NAMALWA (cell line): ENCODE measurements at places on chromosomes 12 and 14.

- peak; percentile 59 for DNase-seq
These were observed 314.3 kb upstream of the OR4E1 start for GRCh38 chr14:21987937-21988336.

DNA sequence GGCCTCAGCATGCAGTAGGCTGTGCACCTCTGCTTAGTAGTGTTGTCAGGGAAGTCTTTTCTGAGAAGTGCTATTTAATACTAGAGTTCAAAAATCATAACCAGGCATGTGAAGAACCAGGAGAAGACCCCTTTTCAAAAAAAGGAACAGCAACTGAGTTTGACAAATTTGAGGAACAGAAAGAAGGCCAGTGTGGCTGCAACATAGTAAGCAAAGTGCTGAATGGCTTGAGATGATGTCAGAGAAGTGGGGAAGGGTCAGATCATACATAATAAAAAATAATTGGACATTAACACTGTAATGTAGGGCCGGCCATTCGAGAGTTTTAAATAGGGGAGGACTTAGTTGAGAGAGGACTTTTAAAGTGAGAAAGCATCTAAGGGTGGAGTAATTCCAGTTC is 11.1 kb upstream of the CNTN1 start:
- no peak for DNase-seq

GRCh38 chr12:61654698-61655097 is 605.5 kb upstream of the USP15 start:
- peak; percentile 44 for DNase-seq

DNA sequence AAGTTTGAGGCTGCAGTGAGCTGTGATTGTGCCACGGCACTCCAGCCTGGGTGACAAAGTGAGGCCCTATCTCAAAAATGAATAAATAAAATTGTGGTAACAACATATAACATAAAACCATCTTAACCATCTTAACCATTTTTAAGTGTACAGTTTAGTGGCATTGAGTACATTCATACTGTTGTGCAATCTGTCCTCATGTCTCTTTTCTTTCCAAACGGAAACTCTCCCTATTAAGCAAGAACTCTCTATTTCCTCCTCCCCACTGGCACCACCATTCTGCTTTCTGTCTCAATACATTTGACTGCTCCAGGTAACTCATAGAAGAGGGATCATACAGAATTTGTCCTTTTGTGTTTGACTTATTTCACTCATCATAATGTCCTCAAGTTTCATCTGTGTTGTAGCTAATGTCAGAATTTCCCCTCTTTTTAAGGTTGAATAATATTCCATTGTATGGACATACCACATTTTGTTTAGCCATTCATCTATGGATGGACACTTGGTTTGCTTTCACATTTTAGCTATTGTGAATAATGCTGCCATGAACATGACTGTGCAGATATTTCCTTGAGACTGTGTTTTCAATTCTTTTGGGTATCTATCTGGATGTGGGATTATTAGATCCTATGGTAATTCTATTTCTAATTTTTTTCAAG is 4.4 kb upstream of the MARK3 start:
- DNase-seq, result no peak

DNA sequence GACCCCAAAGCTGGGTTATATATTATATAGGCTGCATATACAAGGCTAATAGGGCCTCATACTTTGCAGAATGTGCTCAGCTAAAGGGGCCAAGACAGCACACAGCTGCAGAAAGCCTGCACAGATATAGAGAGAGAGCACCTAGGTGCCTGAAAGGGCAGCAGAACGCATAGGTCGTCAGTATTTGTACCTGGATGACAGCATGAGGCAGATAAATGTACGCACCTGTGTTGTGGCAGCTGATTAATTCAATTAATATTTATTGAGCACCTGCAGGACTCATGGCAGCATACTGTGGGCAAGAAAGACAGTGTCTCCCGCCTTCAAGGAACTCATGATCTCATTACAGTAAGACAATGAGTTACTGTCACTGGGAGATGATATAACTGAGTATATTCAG is 33.4 kb downstream of the SPTB start:
- no peak for DNase-seq

DNA sequence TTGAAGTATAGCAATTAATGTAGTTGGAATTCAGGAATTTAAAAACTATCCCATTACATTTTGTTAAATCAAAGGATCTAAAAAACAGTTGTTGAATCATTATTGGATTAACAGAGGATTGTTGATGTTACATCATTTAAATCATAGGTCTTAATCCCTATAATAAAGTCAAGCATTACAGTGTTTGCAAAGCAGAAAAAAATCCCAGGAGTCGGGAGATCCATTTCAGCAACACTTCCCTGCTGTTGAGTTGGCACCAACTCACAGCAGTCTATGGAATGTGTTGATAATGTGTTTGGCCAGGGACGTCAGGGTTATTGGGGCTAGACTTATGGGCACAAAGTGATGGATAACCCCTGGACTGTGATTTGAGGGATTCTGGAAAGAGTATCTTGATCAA is 99.1 kb upstream of the TMTC1 start:
- no peak for DNase-seq

GRCh38 chr12:19799216-19799615 is 359.9 kb downstream of the AEBP2 start:
- DNase-seq, result no peak

- peak; percentile 19 for DNase-seq
These were observed 251.5 kb downstream of the FOXN3 start for GRCh38 chr14:89165189-89166181.

DNA sequence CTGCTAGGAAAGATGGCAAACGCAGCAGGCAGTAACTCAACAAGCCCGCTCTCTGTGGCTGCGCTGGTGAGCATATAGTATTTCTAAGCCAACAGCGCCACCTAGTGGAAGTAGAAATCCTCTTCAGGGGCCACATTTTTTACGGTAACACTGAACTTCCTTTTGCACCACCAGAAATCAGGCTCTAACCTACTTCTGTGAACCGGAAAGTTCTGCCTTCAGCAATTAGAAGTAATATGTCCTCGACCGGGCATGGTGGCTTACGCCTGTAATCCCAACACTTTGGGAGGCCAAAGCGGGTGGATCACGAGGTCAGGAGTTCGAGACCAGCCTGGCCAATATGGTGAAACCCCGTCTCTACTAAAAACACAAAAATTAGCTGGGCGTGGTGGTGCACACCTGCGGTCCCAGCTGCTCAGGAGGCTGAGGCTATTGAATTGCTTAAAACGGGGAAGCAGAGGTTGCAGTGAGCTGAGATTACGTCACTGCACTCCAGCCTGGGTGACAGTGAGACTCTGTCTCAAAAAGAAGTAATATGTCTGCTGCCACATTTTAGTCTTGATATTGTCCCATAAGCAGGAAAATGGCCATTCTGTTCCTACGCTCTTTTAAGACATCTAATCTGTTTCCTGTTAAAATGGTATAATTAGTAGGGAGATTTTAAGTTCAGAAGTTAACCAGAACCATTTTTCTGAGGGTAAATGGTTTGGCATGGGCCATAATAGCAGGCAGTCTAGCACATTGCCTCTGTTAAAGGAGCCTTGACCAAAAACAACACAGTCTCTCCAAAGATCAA is 26.8 kb downstream of the APOBEC1 start:
- peak; percentile 93 for DNase-seq

GRCh38 chr12:5489760-5490406 is 58.0 kb downstream of the NTF3 start:
- DNase-seq, result no peak

- DNase-seq, result no peak
These were observed 39.4 kb downstream of the STAB2 start for GRCh38 chr12:103626498-103626897.

DNA sequence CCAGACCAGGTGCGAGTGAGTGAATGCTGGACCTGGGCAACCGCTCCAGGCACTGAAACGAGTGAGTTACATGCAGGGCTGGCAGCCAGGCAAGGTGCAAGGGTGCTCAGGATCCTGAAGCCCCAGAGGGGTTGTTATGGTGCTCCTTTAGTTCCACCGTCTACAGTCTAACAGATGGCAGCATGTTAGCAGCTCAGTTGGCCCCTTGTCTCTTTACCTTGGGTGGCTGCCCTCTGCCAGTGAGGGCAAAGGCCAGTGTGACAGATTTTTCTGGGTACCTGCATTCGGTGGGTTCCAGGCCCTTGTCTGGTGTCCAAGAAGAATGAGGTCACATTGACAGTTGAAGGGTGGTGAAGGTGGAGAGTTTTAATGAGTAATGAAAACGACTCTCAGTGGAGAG is 106.8 kb downstream of the SLCO1B3 start:
- DNase-seq, result no peak

GRCh38 chr12:93851257-93851671 is 174.1 kb downstream of the CRADD start:
- DNase-seq, result no peak

GRCh38 chr12:12890543-12891079 is 751 bp upstream of the GPRC5A start:
- no peak for DNase-seq

- DNase-seq, result no peak
These were observed 151.7 kb upstream of the DDHD1 start for GRCh38 chr14:53304726-53305381.

GRCh38 chr14:37253905-37254304 is 56.2 kb downstream of the MIPOL1 start:
- DNase-seq, result no peak

- peak; percentile 19 for DNase-seq
These were observed 71.3 kb downstream of the DUSP6 start for GRCh38 chr12:89280833-89281538.

GRCh38 chr14:94370524-94370910 is 17.9 kb downstream of the SERPINA1 start:
- DNase-seq, result no peak

DNA sequence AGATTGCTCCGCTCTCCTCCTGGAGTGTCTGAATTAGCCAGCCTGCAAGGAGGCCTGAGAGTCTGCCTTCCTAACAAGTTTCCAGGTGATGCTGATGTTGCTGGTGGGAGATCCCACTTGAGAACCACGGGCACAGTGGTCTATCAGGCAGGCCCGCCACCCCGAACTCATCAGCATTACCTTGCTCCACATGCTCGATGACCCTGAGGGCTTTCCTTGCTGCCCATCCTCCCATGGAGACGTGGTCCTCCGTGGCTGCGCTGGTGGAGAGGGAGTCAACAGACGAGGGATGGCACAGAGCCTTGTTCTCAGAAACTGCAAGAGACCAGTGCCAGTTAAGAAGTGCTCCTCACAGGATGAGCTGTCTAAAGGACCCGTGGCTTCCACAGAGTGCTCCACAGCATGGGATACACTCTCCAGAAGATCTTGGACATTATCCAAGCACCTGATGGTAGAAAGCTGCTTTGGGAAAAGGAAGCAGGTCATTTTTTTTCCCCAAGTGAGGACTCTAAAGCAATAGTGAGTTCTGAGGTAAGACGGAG is 18.3 kb downstream of the HAL start:
- no peak for DNase-seq

- no peak for DNase-seq
These were observed 165.7 kb downstream of the SRGAP1 start for GRCh38 chr12:64010069-64010686.

DNA sequence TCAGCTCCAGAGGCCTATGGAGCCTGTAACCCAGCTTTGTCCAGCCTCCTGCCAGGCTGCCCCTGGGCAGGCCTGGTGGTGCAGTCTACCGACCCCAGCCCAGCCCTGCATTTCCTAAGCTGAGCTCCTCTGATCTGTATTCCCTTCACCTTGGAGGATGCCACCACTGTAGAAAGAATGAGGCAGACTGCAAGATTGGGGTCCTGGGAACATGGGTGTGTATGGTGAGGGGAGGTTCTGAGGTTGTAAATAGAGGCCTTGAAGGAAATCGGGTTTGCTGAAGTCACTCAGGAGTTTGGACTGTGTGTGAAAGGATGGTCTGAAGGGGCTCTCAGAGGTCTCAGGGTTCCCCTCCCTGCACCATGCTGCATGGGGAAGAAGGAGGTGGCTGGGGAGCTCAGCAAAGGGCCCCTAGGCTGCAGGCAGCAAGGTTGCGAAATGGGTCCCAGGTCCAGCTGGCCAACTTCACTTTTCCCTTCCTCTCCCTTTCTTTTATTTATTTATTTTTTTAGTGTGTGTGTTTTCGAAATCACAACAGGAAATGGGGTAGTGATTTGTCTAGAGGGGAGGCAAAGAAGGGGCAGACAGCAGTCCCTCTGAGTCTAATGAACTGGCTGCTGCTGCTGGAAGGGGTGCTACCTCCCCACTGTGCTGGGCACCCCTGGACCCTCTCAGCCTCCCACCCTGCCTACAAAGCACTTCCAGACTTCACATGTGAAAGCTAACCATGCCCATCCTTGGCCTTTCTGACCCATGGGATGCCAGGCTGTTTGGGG is 1.2 kb upstream of the LRP1-AS start:
- DNase-seq, result no peak

DNA sequence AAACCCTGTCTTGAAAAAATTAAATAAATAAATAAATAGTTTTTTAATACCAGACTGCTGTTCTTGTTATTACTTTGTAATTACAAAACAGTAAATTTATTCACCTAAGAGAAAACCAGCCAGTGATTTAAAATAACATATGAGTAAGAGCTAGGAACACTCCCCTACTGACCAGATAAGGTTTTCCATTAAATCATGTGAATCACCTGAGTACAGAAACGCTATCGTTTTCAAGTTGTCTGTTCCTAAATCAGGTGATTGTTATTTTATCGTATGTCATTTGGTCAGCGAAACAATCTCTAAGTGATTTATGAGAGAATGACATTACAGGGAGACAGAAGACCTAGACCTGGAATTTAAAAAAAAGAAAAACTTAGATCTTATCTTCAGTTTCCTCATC is 47.3 kb downstream of the RPS29 start:
- no peak for DNase-seq

GRCh38 chr12:71594214-71594948 is 69.3 kb downstream of the ZFC3H1 start:
- no peak for DNase-seq

DNA sequence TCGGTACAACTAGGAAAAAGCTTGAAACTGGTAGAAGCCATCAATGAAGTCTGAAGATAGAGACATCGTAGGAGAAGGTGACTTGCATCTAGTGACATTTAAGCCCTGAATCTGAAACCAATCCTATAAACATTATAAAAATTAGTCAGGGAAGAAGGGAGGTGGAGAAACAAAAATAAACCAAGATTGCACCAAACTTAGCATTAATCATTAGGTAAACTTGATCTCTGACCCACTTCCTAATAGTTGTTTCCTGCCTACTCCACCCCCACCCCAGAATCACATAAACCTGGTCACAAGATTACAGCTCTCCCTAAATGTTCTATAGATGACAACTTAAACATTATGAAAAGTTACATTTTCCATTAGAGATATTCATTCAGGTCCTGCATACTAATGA is 40.4 kb downstream of the TSPAN19 start:
- no peak for DNase-seq

DNA sequence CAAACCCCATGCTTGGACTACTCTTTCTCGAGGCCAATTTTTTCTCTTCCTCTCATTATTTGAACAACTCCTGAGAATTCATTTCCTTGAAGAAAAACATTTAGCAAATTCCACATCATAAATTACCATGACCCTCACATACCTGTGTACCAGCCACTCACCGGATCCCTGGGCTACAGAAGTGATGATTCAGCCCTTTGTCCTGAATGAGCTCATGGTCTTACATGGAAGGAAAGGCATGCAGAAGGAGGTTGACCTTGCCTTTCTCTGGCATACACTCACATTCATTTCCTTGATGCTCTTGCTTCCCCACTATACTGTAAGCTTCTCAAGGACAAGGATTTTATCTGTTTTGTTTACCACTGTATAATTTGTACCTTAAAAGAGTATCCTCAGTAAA is 191.5 kb downstream of the SLC5A8 start:
- no peak for DNase-seq
